Right ventricle myocardium inferior (tissue), 1 donor: ENCODE measurements at places on chromosomes 4 and X.

- DNase-seq = no peak
These were observed 665 bp downstream of the TIGD2 start for GRCh38 chr4:89111833-89112563.

DNA sequence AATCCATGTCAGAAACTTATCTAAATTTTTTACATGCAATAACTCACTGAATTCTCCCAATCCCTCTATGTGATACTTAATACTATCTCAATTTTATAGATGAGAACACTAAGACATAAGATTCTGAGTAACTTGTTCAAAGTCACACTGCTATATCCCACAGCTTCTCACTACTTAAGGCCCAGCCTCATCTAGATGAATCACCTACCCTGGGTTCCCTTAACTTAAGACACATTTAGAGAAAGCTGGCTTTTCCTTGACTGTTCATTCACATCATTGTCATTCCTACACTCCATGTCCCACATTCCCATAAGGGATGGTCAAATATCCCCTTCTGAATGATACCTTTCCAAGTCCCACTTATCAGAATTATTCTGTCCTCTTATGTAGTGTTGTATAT, 21.0 kb downstream of the TNIP3 start:
- DNase-seq = no peak

GRCh38 chrX:22134681-22135080, 102.6 kb downstream of the PHEX start:
- DNase-seq = no peak

DNA sequence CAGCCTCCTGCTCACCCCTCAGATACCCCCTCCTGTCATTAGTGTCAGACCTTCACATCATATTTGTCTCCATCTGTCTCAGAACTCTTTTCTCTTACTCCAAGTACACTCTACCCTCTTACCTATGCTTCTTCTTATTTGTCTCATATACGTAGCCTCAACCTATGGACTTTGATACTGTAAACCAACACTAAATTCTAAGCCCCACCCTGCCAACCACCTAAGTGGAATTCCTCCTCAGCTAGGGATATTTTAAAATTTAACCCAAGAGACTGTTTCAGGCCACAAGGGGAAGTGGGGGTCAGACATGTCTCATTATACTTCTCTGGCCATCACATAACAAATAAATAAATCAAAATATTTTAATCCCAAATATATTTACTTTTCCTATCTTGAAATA, 778.1 kb upstream of the GRID2 start:
- DNase-seq = no peak

DNA sequence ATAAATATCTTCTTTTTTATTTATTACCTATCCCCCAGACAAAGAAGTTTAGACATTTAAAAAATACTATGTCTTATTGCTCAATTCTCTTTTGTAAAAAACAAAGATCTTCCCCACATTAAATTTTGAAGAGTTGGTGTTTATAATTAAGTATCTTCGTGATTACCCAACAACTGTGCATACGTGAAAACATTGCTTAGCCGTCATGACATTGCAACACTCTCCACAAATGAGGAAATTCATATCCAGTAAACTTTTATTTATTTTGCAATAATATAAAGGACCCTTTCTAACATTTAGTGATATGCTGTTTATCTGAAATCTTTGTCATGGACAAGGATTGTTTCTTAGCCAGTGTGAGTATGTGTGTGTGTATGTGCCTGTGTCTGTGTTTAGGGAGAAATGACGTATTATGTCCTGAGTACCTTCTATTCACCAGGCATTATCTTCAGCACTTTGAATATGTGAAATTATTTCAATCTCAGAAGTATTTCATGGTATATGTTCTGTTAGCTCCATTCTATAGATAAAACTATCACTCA, 26.1 kb upstream of the EREG start:
- DNase-seq = no peak

DNA sequence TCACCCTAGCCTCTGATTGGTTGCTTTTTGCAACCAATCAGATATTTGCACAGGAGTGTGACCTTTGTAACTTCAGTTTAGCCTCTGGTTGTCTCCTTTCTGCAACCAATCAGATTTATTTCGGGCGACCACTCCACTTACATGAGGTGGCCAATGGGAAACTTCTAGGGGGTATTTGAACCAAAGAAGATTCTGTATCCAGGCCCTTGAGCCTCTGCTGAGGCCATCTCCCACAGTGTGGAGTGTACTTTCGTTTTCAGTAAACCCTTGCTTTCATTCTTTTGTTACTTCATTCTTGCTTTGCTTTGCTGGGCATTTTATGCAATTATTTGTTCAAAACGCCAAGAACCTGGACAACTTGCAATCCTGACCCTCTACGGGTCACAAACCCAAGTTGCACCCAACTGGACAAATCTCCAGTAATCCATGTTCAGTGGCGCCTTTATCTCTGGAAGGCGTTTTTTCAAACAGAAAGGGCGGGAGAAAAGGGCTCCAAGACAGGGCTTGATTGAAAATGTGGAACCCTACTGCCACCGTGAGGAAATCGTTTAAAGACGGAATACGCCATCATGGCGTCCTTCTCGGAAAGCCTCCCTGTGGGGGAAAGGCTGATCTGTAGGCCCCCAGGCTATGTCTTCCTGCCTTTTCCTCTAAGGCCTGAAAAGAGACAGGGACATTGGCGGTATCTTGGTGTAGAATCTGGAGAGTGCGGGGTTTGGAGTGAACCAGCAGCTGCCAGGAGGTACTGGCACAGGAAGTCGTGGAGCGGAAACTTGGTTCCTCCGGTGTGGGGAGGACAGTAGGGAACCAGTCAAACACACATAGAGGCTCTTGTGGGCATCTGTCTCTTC, 184.6 kb downstream of the OR13H1 start:
- DNase-seq = no peak

GRCh38 chr4:6701371-6701770, 7.7 kb downstream of the S100P start:
- no peak for DNase-seq

DNA sequence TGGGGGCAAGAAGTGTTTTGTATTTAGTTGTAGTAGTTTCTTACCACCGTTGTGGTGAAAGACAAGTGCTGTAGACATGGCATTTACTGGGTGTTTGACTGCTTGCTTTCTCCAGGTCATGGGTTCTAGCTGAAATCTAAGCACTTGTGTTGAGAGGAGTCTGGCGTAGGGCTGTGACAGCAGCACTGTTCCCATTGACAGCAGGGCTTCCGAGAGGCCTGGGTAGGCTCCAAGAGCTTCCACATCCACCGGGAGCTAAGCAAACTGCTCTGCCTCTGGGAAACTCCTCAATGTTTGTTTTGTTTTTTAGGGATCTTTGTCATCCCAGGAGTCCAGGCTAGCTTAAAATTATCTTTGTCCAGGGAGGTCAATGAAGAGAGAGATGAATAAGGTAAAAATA, 44.3 kb downstream of the BMPR1B start:
- DNase-seq = no peak

DNA sequence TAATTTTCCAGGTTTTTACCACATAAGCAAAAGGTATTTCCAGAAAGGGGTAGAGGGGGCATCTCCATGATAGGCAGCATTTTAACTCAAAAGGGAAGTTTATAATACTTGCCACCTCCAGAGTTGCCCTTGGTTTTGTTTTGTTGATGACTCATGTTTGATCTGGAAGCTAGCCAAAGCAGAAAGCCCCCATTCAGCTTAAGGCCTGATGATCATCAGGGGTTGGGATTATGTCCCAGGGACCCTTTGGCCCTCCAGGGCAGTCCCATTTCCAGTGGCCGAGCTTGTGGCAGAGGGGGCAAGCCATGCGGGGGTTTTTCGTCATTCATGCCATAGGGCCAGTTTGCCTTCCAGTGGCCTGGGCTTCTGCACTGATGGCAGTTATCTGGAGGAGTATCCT, 143.0 kb upstream of the PLAC1 start:
- no peak for DNase-seq
